HEK293T (cell line): ENCODE measurements at places on chromosomes 6 and 20.
A peak's percentile ranks its signal among the peaks of the same experiment; 100 is the strongest.

DNA sequence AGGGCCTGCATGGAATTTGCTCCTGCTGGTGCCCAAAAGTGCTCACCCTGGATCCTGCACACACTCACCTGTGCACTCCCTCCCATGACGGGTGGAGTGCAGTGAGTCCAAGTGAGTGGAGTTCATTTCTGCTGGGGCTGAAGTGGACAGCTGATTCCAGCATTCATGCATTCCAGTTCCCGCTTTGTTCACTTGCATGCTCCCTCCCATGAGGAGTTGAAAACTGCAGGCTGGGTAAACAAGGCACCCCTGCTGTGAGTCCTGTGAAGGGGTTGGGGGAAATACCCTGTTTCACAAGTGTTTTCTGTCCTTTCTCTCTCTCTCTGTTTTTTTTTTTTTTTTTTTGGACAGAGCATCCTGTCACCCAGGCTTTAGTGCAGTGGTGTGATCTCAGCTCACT, 454.1 kb upstream of the NOX3 start:
- DNase-seq: no peak

- DNase-seq: no peak
These were observed 16.7 kb downstream of the RAD21L1 start for GRCh38 chr20:1242530-1242929.

DNA sequence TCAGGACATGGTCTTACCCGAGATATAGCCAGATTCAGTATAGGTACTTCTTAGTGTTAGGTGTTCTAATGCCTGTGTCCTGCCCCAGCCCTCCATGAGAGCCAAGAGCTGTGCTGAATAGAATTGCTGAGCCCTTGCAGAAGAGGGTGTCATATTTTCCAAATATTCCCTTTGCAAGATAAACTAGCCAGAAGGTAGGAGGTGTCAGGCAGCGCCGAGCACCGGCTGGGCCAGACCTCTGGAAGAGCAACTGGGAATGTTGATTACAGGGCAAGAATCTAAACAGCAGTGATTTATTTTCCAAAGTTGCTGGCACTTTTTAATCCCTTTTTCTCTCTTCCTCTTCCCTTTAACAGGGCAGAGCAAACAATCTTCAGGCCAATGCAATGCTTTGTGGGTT, 37.1 kb upstream of the EZR start:
- no peak for DNase-seq

DNA sequence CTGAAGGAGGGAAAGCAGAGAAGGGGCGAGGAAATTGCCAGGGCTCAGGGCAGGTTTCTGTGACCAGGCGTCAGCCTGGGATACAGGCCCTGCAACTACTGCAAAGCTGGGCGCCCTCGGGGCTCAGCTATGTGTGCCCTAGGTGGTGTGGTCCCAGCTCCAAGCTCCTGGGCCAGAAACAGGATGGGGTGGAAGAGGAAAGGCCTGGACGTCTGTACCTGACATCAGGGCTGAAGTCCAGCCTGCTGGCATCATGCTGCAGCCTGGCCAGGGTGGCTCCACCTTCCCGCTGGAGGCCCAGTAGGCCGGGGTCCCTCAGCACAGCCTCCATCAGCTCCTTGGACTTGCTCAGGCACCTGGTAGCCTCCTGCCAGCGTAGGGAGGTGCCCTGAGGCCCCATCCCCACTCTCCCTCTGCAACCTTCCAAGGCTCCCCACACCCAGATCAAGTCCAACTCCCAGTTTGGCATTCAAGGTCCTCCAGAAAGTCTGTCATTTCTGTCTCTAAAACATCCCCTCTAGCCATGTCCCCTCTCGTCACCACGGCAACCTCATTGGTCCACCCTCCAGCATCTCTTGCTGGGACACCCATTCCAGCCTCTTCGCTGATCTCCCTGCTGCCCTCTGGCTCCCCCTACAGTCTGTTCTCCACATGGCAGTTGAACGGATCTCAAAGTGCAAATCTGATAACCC, 38.2 kb downstream of the KIAA1755 start:
- DNase-seq: peak; percentile 78

DNA sequence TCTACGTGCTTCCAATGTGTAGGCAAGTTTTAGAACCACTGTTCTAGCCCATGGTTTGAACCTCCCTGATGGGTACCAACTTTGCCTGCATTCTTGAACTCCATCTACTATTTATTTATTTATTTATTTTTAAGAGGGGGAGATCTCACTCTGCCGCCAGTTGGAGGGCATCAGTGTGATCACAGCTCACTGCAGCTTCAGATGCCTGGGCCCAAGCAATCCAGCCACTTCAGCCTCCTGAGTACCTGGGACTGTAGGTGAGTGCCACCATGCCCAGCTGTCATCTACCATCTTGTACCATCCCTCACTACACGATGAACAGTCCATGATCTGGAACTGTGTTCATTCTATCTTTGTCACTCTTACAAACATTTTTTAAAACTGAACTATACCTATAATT, 28.2 kb downstream of the HLA-F start:
- no peak for DNase-seq

DNA sequence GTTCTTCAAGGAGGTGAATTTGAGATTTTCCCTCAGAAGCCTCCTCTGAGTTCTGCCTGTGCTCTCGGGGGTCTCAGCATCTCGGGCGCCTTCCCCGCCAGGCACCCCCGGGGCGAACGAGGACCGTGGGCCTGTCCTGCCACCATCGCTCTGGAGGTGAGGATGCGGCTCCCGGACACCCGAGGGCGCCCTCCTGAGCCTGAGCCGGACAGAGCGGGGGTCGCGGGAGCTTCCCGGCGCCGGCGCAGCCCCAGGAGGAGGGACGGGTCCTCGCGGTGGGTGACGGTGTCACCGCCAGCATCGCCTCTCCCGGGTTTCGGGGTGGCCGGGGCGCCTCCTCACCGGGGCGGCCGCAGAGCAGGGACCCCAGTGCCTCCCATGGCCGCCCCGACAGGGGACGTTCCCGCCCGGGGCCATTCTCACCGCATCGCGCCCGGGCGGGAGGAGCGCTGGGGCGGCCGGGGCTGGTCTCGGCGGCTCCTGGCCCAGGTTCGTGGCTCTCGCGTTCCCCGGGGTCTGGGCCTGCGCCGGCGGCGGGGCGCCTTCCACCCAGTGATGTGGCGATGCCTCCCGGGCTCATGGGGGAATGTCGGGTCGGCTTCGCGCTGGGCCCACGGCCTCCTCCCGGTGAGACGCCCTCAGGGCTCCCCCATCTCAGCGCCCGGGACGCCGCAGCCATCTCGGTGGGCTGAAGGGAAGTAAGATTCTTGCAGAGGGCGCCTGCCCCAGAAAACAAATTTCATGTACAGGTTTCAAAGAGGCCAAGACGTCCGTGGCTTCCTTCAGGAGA, 210.5 kb downstream of the ERMARD start:
- no peak for DNase-seq

DNA sequence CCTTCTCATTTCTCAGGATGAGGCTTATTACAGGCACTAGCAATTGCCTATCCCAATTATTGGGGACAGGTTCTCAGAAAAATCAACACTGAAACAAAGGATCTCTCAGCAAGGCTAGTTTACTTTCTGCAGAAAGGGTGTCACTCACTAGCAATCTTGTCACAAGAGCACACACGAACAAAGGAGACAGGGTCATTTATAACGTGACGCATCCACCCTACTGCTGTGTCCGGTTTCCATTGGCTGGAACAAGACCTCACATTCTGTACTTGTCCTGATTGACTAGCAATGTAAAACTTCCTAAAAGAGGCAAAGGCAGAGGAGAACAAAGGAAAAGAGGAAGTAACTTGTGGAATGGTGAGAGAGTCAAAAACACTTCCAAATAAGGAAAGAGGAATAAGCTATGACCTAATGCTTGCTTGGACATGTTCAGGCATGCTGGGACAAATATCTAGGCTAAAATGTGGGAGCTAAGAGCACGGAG, 160.2 kb upstream of the STXBP5 start:
- DNase-seq: no peak

DNA sequence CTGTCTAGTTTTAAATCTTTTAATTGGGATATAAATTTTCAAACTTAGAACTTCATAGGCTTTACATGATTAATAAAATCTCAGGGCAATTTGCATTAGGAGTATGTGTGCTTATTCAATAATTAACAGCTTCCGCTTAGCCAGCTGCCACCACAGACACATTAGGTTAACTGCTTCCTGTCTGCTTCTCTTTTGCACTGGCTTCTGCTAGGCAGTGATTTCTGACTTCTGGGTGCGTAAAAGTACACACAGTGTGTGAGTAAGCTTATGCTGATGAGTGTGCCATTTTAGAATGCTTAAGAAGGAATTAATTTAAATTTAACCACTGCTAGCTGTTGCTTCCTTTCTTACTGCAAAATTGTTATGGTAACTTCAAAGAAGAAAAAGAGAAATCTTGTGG, 73.9 kb downstream of the F13A1 start:
- no peak for DNase-seq

GRCh38 chr20:14922503-14923267, 585.3 kb upstream of the FLRT3 start:
- DNase-seq: no peak

DNA sequence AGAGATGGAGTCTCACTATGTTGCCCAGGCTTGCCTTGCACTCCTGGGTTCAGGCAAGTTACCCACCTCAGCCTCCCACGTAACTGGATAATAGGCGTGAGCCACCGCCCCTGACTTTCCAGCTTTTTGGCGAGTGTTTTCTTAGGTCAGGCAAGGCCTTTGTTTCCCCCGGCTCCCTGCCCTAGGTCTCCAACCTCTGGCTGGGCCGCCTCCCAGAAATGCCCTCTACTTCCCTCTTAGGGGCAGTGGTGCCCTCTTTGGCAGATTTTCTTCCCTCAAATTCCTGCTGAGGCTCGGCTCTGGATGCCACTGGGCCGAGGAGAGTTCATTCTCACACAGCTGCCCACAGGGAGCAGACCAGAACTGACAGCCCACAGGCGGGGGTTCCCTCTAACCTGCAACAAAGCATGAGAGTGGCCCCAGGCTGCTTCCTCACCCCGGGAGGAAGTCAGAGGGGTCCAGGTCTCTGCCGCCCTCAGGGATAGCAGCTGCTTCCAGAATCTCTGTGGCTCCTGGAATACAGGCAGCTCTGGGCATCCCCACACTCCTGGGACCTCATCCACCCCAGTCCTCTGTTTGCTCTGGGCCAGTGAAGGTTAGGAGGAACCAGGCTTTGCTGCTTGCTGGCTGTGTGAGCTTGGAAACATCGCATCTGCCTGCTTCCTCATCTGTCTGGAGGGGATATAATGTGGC, 56.5 kb downstream of the TCP11 start:
- no peak for DNase-seq

- DNase-seq: no peak
These were observed 1.4 kb upstream of the ZNF217 start for GRCh38 chr20:53595018-53595378.

DNA sequence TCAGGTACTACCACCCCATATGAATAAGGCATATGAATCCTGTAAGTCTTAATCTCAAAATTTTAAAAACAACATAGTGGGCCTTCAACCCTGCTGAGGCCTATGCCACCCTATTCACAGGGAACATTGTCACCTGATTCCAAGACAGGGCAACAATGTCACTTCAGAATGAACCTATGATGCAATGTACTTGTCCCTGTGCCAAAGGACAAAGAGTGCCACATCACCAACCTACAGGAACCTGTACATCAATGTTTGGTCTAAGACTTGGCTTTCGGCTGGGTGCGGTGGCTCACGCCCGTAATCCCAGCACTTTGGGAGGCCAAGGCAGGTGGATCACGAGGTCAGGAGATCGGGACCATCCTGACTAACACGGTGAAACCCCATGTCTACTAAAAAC, 318.5 kb upstream of the JARID2 start:
- DNase-seq: no peak

- DNase-seq: no peak
These were observed 305.0 kb downstream of the GMDS start for GRCh38 chr6:1940381-1940780.

DNA sequence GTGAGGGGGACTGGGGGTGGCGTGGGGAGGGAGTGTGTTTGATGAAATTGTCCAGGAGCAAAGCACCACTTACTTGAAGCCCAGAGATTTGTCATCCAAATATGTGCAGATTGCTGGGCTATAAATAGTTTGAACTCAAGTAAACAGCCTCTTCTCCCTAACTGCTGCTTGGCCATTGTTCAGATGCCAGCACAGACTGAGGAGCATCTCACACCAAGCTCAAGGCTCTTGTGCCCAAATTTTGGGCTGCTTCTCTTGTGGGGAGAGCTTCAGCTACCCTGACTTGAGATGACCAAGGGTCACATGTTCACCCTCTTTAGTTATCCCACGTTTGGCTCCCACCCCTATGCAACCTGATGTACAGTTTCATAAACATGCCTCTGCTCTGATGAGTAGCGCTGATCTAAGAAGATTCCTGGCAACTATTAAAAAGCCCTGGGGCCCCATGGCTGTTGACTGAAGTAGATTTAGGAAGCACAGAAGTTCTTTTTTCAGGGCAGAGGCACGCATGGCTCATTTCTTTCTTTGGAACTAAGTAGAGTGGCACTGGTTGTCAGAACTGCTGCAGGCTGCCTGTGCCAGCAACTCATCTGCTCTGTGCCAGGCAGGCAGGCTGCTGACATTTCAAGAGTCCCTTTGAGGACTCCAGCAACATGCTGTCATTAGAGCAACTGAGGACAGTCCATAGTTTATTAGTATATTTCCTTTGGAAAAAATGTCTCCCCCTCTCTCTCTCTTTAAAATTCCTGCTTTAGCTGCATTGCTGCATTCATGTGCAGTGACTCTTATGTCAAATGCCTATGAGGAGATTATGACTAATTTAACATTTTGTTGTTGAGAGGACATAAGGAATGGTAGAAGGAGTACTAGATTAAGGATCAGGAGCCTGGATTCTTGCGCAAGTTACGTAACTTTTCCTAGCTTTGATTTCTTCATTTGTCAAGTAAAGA, 9.6 kb upstream of the PKIG start:
- DNase-seq: no peak

- DNase-seq: no peak
These were observed 83.6 kb upstream of the ENPP5 start for GRCh38 chr6:46254331-46254730.

DNA sequence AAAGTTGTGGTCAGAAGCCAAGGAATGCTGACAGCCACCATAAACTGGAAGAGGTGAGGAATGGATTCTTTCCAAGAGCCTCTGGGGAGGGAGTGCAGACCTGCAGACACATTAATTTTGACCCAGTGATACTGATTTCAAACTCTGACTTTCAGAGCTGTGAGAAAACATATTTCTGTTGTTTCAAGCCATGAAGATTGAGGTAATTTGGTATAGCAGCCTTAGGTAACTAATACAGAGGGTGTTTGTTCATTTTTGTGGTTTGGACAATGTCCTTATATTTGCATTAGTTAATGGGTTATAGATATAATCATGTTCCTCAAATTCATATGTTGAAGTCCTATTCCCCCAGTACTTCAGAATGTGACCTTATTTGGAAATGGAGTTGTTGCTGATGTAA, 85.4 kb upstream of the GTSF1L start:
- DNase-seq: no peak

DNA sequence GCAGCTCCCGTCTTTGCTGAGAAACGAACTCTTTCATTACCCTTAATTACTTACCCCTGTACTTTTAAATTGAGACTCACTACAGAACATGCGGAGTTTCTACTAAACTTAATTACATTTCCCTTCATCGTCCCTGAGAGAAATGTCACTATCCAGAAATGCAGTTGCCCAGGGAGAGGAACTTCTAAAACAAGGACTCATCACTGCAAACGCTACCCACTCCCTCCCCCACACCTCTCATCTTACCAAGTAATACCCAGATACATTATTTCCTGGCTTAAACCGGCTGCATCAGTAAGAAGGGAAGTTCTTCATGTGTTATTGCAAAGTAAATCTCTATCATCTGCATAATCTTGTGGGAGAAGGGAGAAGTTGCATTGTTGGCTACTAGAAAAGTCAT, 138.3 kb downstream of the IPCEF1 start:
- DNase-seq: no peak
